ENCODE measurements at places on chromosomes 4 and X.

- DNase-seq: no peak
Measured at GRCh38 chr4:84028340-84028739, 470.8 kb downstream of the NKX6-1 start.

DNA sequence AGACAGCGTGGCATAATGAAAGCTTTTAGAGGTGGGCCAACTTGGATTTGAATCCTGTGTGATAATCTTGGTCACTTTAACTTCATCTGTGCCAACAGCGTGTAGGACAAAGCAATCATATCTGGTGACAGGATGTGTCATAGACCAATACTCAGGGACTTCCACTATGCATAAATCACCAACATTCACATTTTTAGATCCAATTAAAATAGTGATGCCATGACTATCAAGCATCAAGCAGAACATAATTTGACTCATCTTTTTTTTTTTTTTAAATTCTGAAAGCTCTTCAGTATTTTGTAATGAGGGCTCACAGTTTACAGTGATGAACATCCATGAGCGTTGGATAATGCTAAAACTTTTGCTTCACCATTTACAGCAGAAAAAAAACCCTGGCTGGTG is 27.3 kb upstream of the RAPGEF2 start:
- no peak for DNase-seq

DNA sequence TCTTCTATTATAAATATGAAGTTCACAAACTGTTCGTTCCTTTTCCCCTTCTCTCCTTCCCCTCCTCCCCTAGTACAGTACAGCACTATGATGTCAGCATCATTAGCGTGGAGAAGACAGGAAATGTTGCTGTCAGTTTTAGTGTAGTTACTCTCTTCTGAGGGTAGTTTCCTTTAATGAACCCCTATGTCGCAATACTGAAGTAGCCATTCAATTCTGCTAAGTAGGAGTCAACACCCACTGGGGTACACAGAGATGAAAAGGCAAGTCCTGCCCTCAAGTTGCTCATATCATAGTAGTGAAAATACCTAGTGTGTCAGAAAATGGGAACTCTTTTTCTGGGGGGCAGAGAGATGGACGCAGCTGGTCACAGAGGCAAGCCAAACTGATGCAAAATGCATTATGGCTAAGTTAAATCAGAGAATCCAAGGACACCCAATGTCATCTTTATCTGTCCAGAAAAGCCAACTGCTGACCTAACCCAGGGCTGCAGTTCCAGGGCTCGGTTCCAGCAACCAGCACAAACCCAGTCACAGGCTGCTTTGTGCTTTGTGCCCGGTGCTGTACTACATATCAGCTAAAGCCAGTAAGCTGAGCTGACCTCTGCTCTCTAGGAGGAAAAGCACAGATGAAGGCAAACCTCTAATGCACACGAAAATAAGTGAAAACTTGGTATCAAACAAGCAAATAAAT is 31.5 kb downstream of the GRIA3 start:
- no peak for DNase-seq

GRCh38 chrX:1484638-1485019 is 31.9 kb upstream of the ASMTL start:
- DNase-seq: no peak

DNA sequence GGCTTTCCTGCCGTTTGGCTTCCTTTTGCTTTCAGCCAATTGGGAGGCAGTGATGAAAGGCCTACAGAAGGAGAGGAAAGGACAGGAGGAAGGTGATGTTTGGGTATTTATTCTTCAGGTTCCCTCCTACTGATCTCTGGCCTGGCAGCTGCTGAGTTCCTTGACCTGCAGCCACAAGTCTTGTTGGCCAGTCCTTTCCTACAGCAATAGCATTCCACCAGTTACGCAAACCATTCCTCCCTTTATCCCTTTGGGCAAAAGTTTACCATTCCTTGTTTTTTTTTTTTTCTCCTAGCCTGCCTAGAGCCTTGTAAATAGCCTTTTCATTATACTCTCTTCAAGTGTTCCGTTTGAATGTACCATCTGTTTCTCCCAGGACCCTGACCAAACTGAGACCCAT is 198.1 kb upstream of the FTHL17 start:
- DNase-seq: no peak

DNA sequence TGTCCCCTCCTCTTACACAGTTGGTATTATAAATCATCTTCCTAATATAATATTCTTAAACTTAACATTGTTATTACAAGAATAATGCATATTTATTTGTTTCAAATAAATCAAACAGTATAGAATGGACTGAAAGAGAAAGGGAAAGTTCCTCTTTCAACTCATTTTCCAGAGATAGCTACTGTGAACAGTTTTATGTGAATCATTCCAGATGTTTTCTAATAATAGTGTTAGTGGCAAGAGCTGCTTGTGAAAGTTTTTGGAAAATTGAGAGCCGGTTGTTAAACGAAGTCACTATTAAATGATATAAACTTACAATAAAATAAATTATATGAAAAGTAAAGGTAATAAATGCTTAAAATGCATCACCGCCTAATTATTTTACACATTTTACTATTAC is 14.6 kb downstream of the TMSB4X start:
- DNase-seq: no peak

GRCh38 chr4:173498771-173499170 is 31.3 kb downstream of the HAND2 start:
- DNase-seq: no peak

DNA sequence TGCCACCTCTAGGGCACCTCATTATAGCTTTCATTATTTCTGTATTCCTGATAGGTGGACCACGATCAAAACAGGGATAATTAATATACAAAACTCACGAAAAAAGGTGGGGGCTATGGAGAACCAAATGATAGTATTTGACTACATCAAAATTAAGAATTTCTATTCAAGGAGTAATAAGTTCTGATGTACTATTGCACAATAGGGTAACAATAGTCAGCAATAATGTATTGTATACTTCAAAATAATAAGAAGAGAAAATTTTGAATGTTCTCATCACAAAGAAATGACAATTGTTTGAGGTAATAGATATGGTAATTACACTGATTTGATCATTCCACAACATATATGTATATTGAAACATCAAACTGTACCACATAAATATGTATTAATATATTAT is 327.3 kb upstream of the TRAM1L1 start:
- no peak for DNase-seq

DNA sequence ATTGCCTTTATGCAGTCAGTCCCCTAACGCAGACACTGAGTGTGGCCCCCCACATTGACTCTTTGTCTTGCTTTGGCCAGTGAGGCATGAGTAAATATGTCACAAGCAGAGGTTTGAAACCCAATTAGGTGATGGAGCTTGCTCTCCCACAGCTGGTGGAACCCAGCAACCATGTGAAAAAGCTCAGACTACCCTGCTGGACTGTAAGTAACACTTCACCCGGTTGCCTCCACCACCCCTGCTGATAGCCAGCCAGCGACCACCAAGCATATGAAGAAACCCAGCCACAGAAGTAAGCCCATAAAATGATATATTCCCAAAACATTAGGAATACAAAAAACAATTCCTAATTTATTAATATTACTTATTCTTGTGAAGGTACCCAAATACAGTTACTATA is 21.6 kb upstream of the PDCL2 start:
- no peak for DNase-seq

GRCh38 chr4:98614662-98615061 is 43.7 kb downstream of the TSPAN5 start:
- DNase-seq: no peak

- no peak for DNase-seq
Measured at GRCh38 chr4:10403633-10404445, 53.4 kb downstream of the ZNF518B start.

DNA sequence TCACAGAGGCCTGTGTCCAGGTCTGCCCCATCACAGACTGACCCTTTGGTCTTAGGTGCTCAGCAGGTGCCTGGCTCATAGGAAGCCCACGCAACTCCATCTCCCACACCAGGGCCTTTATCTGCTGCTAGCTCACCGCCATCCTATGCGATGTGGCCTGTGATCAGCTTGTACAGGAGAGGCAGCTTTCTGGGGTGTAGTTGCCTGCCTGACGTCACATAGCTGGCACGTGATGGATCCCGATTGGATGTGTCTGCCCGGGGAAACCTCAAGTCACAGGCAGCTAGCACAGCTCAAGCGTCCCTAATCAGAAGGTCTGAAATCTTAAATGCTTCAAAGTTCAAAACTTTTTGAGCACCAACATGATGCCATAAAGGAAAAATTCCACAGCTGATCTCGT is 41.2 kb upstream of the CLDN34 start:
- DNase-seq: no peak

GRCh38 chrX:37817579-37817978 is 29.8 kb downstream of the DYNLT3 start:
- no peak for DNase-seq

GRCh38 chrX:55907968-55908607 is 190.5 kb downstream of the RRAGB start:
- DNase-seq: no peak

DNA sequence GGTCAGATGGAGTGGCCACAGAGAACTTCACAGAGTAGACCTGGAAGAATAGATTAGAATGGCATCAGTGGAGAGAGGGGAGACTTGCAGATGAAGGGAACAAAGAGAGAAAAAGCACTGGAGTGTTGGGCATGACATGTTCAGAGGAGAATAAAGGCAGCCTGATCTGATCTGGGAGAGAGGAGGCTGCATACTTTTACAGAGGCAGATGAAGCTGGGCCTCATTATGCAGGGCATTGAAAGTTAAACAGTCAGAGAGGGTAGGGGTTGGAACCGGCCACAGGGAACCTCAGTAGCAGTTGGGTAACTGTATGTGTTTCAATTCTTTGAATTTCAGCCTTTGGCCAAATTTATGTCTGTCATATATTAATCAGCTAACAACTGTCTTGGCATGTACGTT is 61.2 kb downstream of the SH3BGRL start:
- DNase-seq: no peak

DNA sequence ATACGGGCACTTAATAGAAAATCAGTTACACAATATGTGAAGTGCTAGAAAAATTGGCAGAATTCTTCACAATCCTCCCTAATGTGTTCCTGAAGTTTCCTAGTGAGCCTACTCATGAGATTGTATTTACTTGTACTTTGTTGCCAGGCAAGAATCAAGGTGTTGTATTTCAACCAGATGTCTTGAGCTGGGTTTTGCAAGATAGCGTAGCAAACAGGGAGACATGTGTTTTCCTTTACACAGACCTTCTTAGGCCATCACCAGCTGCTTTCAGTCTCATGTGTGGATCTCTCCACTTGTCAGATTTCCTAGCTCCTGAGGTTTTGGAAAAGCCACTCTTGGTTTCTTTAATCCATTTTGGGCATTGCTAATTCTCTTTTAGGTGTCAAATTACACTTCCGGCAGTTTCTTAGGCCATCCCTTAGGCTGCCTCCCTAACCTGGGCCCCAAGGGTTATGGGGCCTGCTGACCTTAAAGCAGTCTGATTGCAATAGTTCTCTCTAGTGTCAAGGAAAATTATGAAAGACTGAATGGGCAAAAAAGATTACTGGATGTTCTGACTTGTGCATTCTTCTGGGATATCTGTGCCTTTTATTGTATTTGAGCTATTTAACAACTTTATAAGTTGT is 12.2 kb upstream of the EDA start:
- no peak for DNase-seq

GRCh38 chrX:42070866-42071265 is 147.5 kb upstream of the CASK start:
- no peak for DNase-seq

- no peak for DNase-seq
Measured at GRCh38 chr4:102799816-102800215, 27.5 kb downstream of the UBE2D3 start.

- DNase-seq: no peak
Measured at GRCh38 chr4:78667764-78668163, 108.4 kb upstream of the BMP2K start.

DNA sequence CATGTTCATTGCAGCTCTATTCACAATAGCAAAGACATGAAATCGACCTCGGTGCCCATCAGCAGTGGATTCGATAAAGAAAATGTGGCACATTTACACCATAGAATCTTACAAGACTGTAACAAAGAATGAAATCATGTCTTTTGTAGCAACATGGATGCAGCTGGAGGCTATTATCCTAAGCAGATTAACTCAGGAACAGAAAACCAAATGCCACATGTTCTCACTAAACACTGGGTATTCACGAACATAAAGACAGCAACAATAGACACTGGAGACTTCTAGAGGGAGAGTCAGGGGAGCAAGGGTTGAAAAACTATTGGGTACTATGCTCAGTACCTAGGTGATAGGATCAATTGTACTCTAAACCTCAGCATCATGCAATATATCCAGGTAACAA is 180.5 kb downstream of the PPP1R2C start:
- DNase-seq: no peak

DNA sequence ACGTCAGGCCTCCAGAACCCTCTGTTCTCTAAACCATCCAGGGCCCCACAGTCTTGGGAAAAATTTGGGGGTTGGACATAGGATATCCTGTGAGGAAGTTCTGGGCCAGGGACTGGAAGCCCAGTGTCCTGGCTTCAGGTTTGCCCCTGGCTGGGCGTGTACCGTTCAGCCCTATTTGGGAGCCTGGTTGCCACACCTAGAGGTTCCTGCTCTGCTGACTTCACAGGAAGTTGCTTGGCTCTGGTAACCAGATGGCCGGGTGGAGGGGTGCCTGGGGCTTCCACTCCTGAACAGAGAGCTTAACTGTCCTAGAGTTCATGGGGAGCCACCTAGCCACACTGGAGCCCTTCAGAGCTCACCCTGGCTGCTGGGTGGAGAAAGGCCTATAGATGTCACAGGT is 1.1 kb downstream of the TAFAZZIN start:
- DNase-seq: no peak

DNA sequence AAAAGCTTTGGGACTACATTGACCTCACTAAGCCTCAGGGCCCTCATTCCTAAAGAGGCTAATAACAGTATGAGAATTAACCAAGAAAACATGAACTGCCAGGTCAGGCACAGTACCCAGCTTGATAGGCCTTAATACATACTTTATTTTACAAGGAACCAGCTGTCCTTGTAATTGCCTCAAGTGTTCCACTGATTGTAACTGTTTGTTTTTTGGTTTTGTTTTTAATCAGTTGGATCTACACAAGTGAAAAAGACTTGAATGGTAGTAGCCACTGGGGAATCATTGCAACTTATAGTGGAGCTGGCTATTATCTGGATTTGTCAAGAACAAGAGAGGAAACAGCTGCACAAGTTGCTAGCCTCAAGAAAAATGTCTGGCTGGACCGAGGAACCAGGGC is 35.6 kb downstream of the PKD2 start:
- DNase-seq: no peak

Data from AG09319 (cell line).